Stimulated activated CD8-positive, alpha-beta memory T cell treated with anti-CD3 and anti-CD28 coated beads, Interleukin-15, amount 100 ng/mL, for 48 hours (primary cell): ENCODE measurements at places on chromosomes 1 and 21.
A peak's percentile ranks its signal among the peaks of the same experiment; 100 is the strongest.

DNA sequence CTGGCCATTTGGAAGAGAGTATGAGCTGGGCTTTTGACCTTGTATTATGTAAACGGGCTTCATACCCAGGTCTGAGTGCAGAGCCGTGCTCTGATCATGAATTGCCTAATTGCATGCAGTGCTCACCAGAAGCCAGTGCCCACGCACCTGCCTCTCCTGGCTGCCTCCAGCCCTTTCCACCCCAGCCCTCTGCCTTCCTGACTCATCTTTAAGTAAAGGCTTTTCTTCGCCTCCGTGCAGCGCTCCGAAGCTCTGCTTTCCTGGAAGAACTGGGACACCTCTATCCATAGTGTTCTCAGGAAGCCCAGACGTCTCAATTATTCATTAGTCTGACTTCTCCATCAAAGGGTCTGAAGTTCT is 413.7 kb downstream of the PTPRU start:
- DNase-seq, result no peak

DNA sequence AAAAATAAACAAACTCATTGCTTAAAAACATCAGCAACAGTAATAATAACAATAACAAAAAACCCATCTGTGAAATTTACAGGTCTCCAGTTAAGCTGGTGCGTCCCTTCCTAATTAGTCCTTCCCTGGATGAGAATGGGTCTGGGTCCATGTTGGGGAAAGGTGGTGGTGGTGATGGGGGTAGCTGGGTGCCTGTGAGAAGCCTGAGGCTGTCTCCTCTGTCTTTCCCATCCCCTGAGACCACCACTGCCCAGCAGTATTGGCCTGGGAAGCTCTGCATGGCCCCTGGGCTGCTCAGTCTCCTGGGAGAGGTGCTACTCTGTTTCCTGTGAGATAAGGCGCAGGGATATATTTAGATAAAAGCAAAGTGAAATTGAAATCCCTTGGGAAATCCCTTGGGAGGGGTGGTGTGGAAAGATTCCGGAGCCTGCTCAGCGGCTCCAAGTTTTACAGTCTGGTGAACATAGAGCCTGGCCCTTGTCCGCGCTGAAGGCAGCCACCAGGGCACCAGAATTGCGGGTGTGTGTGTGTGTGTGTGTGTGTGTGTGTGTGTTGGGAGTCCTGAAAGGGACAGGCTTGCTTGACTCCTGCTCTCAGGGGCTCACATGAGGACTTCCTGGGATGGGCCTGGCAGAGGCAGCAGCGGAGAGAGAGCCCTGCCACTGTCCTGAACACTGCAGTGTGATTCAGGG is 150.2 kb downstream of the FOXD2 start:
- DNase-seq, result no peak

DNA sequence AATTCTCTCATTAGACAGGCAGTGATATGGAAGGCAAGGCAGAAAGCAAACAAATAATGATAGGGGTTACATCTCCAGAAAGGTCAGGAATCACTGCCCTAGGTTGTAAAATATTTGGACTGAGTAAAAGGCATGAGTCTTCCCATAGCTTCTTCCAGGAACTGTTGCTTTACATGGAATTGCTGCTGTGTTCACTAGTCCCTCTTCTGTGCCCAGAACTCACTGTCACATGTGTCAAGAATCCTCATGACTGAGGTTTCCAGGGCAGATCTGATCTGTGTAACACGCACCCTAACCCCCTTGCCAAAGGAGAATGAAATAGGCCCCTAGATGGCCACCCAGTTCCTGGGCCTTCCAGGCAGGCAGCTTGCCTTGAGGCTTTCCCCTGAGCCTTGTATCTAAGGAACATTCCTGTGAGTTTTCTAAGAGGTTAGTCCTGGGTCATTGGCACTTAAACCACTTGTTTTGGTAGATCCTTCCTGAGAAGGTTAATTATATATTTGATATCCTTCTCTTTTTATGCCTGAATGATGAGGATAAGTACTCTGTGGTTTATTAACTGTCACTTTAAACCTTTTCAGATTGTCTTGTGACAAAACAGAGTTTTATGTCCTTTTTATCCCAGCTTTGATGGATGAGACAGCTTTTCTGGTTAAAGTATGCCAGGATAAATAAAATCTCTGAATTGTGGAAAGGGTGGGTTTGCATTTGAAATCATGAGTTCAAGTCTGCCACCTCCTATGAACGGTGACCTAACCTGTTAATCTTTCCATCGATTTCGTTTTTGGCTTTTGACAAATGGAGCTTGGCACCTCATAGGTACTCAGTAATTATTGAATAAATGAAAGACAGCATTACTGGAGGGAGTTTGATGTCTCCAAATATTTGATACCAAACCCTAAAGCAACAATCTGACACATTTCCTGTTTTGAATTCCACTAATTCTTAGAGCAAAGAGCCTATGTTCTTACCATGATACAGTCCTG is 163.3 kb downstream of the DHRS3 start:
- DNase-seq, result no peak

GRCh38 chr1:168127503-168127902 is 9.2 kb downstream of the GPR161 start:
- no peak for DNase-seq

GRCh38 chr21:37642493-37642892 is 273.8 kb downstream of the KCNJ6 start:
- peak; percentile 8 for DNase-seq

GRCh38 chr1:16402742-16403141 is 34.5 kb downstream of the SPATA21 start:
- DNase-seq, result no peak

GRCh38 chr1:43438576-43438952 is 15.2 kb downstream of the HYI start:
- DNase-seq, result no peak

DNA sequence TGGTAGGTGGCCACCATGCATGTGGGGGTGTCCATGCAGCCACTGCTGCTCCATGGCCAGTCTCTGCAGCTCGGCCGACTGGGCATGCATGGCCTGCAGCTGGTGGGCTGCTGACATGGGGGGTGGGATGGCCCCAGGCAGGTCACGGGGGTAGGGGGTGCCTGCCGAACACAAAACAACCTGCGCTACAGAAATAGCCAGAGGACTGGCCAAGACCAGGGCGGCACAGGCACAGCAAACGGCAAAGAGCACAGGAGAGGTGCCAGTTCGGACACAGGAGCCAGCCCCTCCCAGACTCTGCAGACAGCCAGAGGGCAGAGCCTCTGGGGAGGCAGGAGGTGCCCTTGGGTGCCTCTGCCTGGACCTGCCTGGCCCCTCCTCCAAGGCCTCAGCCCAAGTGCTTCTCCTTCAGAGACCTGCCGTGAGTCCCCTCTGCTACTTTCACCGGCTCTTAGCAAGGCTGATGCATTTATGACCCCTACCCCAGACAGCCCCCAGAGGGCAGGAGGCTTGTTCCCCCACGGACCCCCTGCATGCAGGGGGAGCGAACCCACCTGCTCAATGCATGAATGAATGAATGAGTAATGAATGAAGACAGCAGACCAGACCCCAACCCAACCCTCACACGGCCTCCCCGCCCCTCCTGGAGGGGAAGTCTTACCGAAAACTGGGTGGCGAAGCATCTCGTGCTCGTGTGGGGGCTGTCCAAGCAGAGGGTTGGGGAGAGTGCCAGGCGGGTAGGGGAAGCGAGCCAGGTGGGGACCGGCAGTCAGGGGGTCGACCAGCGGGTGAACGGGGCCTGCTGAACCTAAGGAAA is 37.7 kb downstream of the SLC45A1 start:
- DNase-seq, result no peak

- DNase-seq, result no peak
Observed at GRCh38 chr1:151635479-151636072, 23.7 kb downstream of the SNX27 start.

GRCh38 chr1:66652556-66652955 is 99.7 kb upstream of the DYNLT5 start:
- no peak for DNase-seq

GRCh38 chr1:204409836-204410687 is 1.6 kb downstream of the PPP1R15B start:
- DNase-seq, result no peak

DNA sequence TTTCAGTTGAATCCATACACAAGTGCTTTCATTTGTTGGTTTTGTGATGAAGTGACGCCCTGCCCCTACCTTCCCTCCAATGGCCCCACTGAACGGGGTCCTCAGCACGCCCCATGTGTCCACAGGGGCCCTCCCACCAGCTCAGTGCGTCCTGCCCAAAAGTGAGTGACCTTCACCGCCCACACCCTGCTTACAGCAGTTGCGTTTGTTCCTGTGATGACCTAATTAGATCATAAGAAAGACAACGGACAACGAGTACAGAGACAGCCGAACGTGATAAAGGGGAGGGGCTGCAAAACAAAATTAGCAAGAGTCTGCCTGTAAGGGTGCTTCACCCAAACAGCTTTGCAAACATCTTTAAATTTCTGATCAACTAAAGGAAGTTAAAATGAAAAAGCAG is 38.2 kb upstream of the RIPK4 start:
- no peak for DNase-seq

DNA sequence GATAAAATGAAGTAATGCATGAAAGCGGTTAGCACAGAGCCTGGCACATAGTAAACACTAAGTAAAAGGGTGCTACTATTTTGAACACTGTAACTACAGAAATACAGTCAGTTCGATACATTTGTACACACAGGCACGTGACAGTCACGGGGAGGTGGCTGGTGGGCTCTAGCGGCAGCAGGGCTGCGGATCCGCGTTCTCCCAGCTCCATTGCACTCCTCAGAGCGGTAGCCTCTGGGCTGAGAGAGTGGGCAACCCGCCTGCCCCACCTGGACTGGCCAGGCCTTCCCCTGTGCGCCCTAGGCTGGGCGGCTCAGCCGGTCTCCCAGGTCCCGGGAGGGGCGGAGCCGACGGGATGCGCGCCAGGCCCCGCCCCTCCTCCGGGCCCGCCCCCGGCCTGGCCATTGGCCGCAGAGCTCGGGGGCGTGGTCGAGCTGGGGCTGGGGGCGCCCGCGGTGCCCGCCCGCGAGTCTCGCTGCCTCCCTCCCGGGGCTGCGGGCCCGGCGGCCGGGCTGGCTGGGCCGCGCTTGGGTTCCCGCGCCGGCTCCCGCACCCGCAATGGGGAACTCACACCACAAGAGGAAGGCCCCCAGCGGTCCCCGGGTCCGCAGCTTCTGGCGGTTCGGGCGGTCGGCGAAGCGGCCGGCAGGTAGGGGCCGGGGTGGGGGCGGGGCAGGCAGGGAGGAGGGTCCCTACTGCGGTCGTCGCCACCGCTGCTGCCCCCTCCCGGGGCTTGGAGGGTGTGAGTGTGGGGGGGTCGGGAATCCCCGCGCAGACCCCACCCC is 51.2 kb upstream of the SYNC start:
- peak; percentile 48 for DNase-seq

DNA sequence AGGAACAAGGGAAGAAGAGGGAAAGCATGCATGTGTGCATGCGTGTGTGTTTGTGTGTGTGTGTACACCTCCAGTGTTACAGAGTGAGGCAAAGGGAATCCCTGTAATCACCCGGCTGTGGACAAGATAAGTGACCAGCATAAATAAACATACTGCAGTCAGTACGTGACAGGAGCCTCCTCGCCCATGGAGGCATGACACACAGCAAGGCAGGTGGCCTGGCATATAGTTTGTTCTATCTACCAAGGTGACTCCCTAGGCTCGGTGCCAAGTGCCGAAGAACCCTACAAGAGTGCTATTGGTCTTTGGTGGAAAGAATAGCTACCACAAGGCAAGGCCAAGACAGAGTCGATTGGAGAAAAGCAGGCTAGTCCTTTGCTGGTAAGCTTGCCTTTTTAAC is 31.7 kb upstream of the HEATR1 start:
- no peak for DNase-seq

GRCh38 chr1:231924180-231924579 is 297.6 kb downstream of the DISC1 start:
- no peak for DNase-seq

- no peak for DNase-seq
Observed at GRCh38 chr1:209302779-209303568, 280.5 kb upstream of the CAMK1G start.

DNA sequence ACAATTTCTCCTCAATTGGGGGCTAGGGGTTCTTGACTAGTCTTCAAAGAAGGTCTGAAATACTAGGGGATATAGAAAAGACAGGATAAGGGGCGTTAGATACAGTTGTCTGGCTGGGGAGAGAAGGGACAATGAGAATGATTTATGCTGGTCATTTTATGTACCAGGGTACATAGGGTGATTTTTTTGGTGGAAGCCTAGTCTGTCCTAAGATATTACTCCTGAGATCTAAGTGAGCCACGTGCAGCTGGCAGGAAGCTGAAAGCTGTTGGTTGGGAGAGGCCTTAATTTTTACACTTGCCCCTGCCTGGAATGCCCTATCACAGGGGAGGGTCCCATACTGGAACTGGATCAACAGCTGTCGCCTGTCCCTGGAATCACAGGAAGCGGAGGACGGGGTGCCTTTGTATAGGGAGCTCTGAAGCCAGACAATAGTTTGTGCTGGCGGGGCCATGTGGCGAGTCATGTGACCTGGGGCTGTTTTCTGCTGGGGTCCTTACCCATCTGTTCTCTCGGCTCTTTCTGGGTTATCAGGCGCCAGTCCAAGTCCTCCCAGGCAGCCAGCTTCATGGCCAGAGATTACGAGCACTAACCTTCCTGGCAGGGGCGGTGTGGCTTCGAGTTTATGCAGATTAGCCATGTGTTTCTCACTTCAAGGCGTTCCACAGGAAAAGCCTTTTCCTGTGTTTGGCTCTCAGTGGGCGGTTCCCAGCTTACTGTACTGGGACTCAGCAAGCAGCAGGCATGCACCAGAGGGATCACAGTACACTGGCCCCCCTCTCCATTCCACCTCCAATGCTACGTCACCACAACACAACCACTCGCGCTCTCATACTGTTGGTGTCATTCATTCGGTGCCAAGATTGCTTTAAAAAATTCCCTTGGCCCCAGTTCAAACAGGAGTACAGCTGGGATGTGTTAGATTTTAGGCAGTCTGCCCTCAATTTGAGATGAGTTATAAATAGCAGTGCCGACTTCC is 27.5 kb downstream of the ARID1A start:
- DNase-seq, result no peak

GRCh38 chr1:193951984-193952383 is 765.6 kb upstream of the B3GALT2 start:
- DNase-seq, result no peak

DNA sequence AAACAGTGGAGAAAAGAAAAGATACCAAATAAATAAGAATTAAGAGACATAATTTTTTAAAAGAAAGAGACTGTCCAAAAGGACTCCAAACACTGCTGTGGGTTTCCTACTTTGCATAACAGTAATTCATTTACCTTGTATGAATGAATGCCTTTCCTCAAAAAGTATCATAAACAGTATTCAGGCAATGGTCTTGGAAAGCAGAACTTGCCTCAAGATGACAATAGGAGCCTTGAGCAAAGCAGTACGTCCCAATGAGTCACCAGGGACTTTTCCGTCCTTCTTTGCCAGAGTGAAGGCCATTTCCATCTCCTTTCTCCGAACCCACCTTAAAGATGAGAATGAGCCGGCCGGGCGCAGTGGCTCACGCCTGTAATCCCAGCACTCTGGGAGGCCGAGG is 186.4 kb downstream of the ZBTB18 start:
- DNase-seq, result no peak

GRCh38 chr21:15616864-15617574 is 112.8 kb upstream of the USP25 start:
- no peak for DNase-seq

GRCh38 chr1:90220941-90221693 is 226.2 kb downstream of the ZNF326 start:
- no peak for DNase-seq

GRCh38 chr1:193658691-193659090 is 472.3 kb upstream of the B3GALT2 start:
- no peak for DNase-seq
